Foreskin fibroblast (primary cell): ENCODE measurements at places on chromosomes 5 and 9.

DNA sequence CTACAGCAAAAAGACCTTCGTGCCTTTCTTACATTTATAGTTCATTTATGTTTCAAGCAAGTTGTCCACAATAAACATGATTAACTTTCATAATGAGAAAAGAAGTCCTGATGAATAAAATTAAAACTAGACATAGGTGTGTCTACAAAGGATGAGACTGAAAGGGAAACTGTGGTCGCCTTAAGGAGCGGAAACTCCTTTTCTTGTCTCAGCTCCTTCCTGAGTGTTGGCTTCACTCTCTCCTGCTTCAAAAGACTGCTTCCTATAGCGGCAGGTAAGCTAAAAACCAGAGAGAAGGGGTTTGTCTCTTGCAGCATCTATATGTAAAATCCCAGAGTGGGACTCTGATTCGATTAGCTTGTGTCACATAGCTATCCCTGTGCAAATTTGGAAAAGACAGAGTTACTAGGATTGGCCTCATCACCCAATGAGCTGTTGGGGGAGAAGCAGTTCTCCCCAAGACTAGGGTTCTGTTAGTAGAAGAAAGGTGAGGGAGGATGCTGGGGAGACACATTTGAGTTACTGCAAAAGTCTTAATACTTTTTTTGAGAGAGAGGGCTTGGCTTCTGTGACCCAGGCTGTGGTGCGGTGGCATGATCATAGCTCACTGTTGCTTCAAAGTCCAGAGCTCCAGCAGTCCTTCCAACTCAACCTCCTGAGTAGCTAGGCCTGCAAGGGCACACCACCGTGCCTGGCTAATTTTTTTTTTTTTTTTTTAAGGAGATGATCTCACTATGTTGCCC lies 16.8 kb upstream of the CTSL start:
- DNase-seq, result no peak

DNA sequence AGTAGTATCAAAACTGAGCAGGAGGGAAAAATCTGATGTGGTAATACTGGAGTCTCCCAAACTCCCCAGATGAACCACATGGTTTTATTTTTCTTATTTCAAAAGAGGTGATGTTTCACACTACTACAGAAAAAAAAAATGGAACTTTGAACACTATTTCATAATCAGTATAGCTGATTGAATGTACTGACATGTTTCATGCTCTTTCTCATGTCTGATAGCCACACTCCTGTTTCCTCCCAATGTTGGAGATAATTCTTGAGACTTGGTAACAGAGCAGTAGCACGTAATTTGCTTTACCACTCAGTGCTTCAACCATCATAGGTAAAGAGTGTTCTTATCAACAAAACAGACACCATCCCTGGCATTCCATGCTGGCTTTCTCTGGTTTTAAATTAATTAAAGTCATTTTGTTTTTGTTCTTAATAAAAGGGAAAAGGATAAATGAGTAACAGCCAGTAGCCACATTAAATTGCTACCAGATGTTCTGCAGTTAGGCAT lies 85.2 kb downstream of the MUSK start:
- DNase-seq, result peak; percentile 82

DNA sequence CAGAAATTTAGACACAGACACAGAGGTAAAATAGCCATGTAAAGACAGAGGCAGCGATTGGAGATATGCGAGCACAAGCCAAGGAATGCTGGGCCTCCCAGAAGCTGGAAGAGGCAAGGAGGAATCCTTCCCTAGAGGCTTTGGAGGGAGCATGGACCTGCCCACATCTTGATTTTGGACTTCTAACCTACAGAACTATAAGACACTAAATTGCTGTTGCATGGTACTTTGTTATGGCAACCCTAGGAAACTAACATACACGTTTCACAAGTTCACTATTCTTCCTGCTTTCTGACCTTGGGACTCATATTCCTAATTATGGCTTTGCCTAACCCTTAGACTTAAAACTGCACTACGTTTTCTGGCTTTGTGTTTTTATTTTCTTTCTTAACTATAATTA lies 4.6 kb upstream of the LURAP1L start:
- no peak for DNase-seq

GRCh38 chr9:444528-444927 lies 229.9 kb downstream of the DOCK8 start:
- DNase-seq, result no peak

DNA sequence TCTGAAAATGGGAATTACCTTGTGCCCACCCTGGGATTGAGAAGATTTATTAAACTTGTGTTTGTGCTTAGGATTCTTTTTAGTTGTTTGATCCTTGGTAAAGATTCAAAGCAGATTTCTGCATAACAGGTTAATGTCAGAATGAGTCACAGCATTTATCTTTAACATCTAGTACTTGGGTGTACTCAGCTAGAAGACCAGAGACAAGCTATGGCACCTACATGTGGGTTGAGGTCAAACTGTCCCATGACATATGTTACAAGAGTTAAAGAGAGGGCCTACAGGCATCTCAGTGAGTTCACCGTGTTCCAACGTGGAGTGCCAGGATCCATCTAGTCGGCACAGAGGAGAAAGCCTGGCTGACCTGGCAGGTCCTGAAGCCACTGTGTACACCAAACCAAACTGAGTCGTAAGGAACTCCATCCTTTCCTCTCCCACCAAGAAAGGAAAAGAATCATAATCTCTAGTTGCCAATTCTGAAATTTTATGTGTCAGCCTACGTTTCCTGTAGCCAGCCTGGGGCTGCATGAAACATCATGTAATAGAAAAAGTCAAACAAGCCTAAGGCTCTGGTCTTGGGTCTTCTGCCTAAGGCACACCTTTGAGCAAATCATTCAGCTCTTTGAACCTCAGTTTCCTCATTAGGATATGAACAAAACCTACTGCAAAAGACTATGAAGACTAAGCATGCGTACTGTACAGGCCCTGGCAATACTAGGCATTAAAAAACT lies 73.7 kb downstream of the RCL1 start:
- no peak for DNase-seq

- peak; percentile 78 for DNase-seq
These were observed 38.2 kb downstream of the CPEB4 start for GRCh38 chr5:173926359-173926758.

DNA sequence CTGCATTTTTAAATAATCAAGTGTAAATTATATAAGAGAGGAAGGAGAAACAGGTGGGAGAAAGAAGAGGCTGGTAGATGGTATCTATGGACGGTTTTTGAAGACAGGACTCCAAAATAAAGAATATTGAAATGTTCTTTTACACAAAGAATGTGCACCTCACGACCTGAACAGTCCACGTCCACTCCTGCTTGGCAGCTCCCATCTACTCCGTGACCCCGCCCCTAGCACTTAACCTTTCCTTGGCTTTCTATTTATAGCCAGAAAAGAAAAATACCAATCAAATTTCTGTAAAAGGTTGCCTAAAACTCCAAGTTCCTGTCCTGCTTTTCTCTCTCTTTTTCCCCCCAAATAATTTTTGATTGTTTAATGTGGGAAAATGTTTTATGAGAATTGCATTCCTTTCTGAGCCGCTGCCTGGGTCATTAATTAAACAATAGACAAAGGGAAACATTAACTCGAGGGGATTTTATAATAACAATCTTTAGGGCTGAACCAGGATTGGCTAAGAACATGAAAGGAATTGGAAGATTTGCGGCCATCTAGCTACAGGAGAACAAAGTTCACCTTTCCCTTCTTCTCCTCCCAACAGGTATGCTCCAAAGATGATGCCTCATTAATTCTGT lies 173.6 kb upstream of the MAP3K1 start:
- DNase-seq, result no peak

GRCh38 chr5:116881921-116882531 lies 307.4 kb upstream of the SEMA6A start:
- no peak for DNase-seq

GRCh38 chr9:3150074-3150473 lies 306.2 kb upstream of the PUM3 start:
- no peak for DNase-seq
